ENCODE measurements at places on chromosomes 2 and 18. TPM values are rescaled to one million over a fixed set of nuclear protein-coding genes. Genes with fewer than 3 reads are reported as not detected.

The TMEM247 gene
- total RNA-seq, result not detected

The SERPINB8 gene
- 12.5 TPM for total RNA-seq

The DLGAP1 gene
- total RNA-seq, result not detected

The INHA gene
- total RNA-seq, result not detected

The ELAC1 gene
- 22.8 TPM for total RNA-seq

The LINC00305 gene
- total RNA-seq, result not detected

The REG3G gene
- not detected for total RNA-seq

The IKZF2 gene
- 19.8 TPM for total RNA-seq

The OSGEPL1 gene
- 4.0 TPM for total RNA-seq

The ARHGEF4 gene
- total RNA-seq, result 19.0 TPM

The ATP5F1A gene
- 617 TPM for total RNA-seq

The CAPN14 gene
- total RNA-seq, result 1.3 TPM

The CRACDL gene
- 205 TPM for total RNA-seq

The CRIM1 gene
- total RNA-seq, result 54.9 TPM

The DCDC2C gene
- total RNA-seq, result not detected

The CRYGD gene
- total RNA-seq, result not detected

The AOX1 gene
- 18.0 TPM for total RNA-seq

The CTIF gene
- total RNA-seq, result 16.3 TPM

The MAPK4 gene
- 86.0 TPM for total RNA-seq

The SKA1 gene
- total RNA-seq, result not detected

The GALR1 gene
- total RNA-seq, result under 0.01 TPM

Data from stomach (tissue), 19 donors.